ENCODE measurements at places on chromosomes 4 and X.

GRCh38 chrX:113675278-113675677 lies 834.6 kb upstream of the AMOT start:
- DNase-seq: no peak

DNA sequence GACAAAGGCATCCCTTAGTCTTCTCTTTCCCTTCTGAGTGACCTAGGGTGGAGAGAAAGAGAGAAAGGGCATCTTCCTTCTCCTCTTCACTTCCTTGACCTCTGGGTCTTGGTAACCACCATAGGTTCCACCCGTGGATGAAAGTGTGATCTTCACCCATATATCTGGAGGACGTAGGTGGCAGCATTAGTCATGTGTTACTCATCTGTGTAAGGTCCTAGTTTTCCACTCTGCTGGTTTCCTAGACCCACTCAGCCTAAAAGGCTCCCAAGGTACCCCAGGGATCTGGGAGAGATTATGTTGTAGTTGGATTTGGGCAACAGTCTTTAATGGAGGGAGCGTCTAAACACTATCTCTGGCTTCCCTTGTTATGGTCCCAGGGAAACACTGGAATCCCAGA lies 45.5 kb upstream of the RAB9B start:
- DNase-seq: no peak

- no peak for DNase-seq
Measured at GRCh38 chr4:62448911-62449310, 1248.8 kb downstream of the ADGRL3 start.

DNA sequence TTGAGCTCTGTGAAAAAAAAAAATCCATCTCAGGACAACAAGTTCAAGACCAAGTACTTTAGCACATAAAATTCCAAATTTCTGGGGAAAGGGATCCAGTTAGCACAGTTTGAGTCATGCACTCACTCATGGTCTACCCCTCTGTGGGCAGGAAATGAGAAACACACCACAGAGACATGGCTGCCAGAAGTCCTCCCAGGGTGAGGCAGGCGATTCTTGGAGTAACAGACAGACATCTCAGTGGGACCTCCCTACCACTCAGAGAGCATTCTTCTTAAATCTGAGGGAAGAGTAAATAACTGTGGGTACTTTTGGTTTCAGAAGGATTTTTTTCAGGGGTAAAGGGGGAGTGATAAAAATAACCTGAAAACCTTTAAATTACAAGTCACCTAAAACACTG lies 14.1 kb downstream of the CXCL1 start:
- no peak for DNase-seq

DNA sequence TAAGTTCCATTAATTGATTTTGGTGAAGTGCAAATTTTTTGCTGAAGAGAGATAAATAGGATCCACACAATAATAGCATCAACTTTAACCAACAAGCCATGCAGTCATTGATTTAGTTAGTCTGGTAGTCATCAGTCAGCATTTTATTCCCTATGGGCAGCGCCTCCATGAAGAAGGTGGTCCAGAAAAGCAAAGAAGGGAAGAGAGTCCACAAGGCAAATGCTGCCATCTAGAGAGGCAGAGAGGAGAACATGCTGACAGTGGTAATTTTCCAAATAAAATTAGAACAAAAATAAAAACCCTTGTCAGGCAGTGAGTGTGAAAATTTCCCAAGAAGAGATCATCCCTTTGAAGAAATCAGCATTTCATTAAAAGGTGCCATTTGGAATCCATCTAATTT lies 366.7 kb upstream of the FAM241A start:
- no peak for DNase-seq

DNA sequence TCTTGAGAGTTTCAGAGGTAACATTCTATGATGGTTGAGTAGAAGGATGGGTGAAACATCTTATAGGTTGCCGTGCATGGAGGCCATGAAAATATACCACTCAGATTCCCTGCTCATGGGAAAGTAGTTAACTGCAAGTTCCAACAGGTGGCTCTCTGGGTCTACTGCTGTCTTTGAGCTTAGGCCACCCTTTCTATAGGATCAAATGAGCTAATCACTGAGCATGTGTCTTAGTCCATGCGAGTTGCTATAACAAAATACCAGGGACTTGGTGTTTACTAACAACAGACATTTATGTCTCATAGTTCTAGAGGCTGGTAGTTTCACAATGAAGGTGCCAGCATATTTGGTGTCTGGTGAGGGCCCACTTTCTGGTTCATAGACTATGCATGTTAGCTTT lies 144.8 kb upstream of the UNC5C start:
- no peak for DNase-seq

DNA sequence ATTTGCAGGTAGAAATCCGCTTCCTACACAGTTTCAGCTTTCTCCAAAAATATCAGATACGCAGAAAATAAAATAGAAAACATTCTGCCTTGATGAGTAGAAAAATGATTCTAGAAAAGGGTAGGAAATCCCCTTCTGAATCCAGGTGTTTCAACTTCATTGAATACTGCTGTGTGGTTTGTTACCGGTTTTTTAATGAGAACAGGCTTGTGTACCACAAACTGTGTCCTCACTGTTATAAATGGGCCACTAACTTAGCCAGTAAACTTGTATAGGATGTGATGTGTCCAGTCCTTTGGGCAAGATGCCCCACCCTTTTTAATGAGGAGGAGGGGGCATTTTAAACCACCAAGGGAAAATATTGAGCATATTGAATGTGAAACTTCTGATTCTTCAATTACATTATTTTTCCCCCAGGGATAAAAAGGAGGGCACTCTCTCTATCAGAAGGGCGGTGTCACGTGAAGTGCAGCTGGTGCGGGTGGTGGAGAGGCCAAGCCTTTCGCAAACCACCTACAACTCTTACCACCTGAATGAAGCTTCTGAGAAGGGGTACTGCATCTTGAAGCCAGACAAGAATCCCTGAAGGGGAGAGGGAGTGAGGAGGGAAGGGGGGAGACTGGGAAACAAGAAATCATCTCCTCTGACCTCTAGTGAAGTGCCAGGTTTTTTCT lies 4.5 kb downstream of the CXXC4 start:
- DNase-seq: no peak

GRCh38 chr4:15995826-15996225 lies 32.9 kb upstream of the FGFBP2 start:
- no peak for DNase-seq

GRCh38 chr4:101066626-101067170 lies 280.6 kb downstream of the PPP3CA start:
- DNase-seq: no peak

DNA sequence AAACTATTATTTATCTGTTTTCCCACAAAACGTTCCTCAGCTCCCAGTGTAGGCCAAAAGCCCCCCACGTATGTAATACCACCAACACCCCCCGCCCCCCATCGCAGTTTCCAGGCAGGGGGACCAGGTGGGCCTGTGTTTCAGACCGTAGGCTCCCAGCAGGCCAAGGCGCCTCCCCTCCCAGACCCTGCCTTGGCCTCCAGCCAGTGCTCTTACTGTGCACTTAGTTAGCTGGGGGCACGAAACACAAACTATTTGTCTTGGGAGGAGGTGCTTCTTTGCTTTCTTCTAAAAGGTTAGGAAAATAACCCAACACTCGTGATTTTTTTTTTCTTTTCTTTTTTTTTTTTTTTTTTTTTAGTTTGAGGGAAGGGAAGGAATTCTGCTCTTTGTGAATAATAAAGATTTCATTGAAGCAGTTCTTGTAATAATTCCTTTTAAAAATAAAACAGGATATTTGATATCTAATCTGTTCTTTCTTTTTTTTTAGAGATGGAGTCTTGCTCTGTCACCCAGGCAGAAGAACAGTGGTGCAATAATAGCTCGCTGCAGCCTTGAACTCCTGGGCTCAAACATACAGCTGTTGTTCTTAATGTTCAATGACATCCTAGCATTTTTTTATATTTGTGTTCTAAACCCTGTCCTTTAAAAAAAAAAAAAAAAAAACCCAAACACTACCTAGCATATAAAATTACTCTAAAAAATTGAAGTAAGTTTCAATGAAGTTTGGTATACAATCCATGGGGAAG lies 83.0 kb upstream of the CLDN34 start:
- no peak for DNase-seq

GRCh38 chr4:137946453-137947174 lies 295.5 kb downstream of the SLC7A11 start:
- no peak for DNase-seq

DNA sequence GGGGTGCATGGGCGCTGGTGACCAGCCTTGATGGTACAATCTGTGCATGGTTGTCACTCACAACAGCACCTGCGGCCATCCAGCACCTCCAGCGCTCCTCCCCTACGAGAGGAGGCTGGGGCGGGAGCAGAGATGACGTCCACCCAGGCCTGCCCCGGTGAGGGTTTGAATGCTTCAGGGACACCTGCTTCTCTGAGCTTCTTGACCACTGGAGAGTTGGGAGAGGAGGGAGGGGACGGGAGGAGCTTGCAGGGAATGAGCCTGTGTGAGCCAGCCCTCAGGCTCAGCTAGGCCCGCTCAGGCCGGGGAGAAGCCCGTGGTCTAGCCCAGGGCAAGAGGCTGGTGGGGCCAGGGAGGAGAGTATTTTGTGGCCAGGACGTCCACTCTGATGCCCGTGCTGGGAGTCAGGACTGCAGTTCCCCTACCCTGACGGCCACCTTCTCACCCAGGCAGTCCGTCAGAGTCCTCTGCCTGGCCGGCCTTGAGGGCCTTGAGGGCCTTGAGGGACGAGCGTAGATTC lies 59.2 kb downstream of the CPZ start:
- no peak for DNase-seq

DNA sequence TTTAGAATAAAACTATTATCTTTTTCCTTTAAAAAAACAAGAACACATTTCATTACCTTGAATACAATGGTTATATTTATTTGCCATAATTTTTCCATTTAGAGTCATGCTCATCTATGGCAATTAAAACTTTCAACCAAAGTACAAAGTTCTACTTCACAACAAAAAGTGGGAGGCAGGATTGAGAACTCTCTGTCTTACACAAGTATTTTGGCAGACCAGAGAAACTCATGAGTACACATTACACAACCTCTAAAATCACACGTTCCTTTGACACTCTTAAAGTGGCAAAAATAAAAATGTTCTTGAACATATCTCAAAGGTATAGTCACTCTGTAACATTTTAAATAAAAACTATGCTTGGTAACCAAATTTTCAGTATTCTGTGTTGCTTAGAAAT lies 213.4 kb downstream of the IL15 start:
- DNase-seq: no peak

GRCh38 chrX:48576108-48576507 lies 1.8 kb downstream of the RBM3 start:
- DNase-seq: no peak

GRCh38 chrX:54891573-54891972 lies 29.1 kb upstream of the TRO start:
- DNase-seq: no peak

Measured in stimulated activated CD4-positive, alpha-beta T cell treated with anti-CD3 and anti-CD28 coated beads, Interleukin-12 subunit alpha, Interleukin-12 subunit beta, amount 100 ng/mL, for 24 hours (primary cell).